ENCODE measurements at places on chromosomes 13 and 19.
A peak's percentile ranks its signal among the peaks of the same experiment; 100 is the strongest.

- no peak for DNase-seq
Measured at GRCh38 chr19:47663435-47663910, 49.7 kb upstream of the EHD2 start.

- DNase-seq: no peak
Measured at GRCh38 chr19:40640744-40641143, 39.6 kb downstream of the LTBP4 start.

- DNase-seq: no peak
Measured at GRCh38 chr13:44425815-44426078, 52.1 kb downstream of the SERP2 start.

GRCh38 chr19:4521888-4522242 is 3.6 kb upstream of the PLIN4 start:
- no peak for DNase-seq

GRCh38 chr13:81089371-81090157 is 748.6 kb upstream of the SPRY2 start:
- no peak for DNase-seq

DNA sequence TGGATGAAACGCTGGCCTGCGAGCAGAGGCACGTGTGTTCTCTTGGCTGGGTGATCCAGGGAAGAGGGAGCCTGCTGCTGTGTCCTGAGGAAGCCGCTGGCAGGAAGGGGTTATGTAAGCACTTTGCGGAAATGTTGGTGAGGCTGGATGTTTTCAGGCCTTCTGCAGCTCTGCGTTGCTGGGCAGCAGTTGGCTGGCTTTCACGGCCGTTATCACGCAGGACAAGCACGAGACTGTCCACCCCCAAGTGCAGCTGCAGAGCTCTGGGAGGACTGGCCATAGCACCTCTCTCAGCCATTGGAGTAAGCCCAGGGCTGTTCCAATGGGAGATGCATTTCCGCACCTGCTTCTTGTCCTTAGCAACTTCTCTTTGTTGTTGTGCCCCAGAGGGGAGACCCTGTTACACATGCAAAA is 146.9 kb upstream of the SOX21 start:
- DNase-seq: no peak

DNA sequence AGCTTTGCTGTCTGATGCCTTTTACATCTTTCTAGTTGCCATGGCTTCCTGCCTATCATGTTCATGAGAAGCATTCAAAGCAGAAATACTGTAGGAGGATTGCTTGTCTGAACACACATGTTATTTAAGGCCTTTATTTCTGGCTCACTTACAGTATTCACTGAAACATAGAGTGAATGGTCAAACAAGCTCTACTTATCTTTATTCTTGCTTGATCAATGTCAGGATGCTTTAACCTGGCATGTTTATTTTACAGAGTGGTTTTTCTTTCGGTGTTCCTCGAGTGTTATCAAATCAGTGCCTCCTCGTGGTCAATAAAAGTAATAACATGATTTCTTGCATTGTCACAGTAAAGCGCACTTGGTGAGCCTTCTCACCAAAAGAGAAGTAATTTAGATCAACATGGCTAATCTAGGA is 73.5 kb upstream of the PCDH17 start:
- DNase-seq: no peak

DNA sequence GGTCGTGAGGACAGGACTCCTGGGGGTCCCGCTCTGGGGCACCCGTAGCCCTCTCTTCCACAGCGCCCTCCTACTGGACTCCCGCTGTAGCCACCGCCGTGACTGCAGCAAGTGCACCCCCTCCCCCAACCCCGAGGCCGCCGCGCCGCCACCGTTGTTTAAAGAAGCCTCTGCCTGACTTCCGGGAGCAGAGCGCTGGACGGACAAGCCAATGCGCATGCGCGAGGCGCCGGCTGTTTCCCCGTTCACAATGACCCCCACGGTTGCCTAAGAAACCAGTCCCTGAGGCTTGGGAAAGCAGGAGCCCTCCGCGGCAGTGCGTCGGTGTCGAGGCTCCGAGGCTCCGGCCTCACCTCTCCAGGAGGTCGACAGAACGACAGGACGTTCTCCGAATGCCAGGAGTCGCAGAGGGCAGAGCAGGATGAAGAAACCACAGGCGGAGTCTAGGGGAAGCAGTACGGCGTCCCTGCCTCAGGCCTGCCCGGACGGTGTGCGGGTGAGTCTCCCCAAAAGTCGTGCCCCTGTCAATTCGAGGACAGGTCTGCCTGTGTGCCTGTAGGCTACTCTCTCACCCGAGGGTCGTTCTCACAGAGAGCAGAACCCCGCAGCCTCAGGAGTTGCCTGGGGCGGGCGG is 70.5 kb upstream of the ZNF420 start:
- peak; percentile 9 for DNase-seq

- DNase-seq: no peak
Measured at GRCh38 chr13:103568314-103568713, 502.1 kb upstream of the SLC10A2 start.

DNA sequence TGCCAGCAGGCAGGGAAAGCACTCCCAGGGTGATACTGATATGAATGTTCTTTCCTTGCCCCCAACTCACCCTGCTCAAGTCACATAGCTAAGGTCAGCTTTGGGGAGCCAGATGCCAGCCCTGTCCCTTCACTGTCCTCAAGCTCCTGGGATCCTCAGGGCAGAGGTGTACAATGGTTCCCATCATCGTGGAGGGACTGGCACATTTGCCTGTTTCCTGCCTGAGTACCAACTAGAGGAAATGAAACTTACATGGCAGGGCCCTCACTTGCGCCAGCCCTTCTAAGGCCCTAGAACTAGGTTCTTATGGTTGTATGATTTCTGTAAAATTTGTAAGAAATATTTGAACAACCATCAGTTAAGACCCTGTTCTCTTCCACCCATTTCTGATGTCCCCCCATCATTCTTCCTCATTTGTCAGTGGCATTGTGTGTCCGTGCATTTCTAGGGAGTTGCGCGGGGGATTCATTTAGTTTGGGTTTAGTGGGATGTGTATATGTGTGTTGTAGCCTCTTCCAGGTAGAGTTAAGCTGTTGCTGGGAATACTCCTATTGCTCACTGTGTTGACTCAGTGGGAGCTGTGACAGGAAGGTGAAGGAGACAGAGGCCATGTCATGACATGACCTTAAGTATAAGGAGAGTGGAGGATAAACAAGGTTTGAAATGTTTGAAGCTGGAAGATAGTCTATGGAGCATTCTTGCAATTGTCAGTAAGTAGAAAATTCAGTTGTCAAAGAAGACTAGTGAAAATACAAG is 41.3 kb upstream of the RCBTB2 start:
- DNase-seq: no peak

DNA sequence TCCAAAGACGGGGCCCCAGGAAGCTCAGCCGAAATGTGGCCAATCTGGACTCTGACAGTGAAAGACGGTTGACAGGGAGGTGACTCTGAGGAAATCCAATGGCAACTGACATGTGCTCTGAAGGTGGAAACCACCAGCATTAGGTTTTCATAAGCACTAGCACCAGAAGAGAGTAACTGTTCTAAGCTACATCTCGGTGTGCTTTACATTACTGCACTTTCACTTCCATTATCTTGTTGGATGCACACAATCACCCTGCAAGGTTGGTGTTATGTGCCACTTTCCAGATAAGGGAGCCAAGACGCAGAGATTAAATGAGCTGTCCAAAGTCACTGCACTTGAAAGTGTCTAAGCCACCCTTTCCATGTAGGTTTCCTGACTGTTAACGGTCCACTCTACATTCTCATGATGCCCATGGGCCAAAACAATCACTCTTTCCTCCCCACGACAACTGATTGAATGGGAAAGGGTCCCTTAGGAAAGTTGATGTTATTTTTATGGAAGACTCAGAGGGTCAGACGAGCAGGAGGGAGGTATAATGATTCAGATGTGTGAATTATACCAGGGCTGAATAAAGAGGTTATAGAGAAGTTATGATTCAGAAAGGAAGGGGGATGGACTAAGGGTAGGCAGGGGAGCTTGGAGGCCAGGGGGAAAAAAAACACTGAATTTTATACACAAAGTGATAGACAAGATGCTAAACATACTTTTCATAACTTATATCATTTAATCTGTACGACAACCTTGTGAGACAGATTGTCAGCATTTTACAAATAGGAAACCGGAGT is 52.8 kb downstream of the RUBCNL start:
- DNase-seq: no peak

DNA sequence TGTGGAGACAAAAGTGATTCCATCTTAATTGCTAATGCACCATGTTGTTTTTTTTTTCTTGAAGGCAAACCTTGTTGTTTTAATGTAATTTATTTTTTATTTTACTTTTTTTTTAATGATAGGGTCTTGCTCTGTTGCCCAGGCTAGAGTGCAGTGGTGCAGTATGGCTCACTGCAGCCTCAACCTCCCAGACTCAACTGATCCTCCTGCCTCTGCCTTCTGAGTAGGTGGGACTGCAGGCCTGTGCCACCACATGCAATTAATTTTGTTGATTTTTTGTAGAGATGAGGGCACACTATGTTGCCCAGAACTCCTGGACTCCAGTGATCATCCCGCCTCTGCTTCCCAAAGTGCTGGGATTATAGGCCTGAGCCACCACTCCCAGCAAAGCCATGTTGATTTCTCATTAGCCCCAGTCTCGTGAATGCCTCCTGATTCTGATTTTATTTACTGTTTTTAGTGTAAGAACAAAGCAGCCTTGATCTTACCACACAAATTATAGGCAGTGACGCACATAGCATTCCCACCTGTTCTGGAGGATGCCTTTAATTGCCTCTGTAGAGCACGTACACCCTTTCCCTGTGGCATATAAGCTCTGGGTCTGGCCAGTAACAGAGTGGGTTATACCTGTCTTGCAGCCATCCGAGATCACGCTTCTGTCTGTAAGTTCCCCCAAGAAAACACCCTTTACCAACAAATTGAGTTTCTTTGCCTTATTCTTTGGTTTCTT is 150.4 kb downstream of the GGACT start:
- DNase-seq: no peak

GRCh38 chr19:33595783-33596182 is 26.0 kb upstream of the CHST8 start:
- DNase-seq: no peak

- no peak for DNase-seq
Measured at GRCh38 chr19:47274891-47275761, 441 bp downstream of the INAFM1 start.

GRCh38 chr19:50325310-50326100 is 3.7 kb downstream of the KCNC3 start:
- peak; percentile 75 for DNase-seq

- no peak for DNase-seq
Measured at GRCh38 chr13:47484548-47484947, 516.5 kb downstream of the SUCLA2 start.

GRCh38 chr19:17872251-17873001 is 681 bp downstream of the SLC5A5 start:
- peak; percentile 37 for DNase-seq
